ENCODE measurements at places on chromosomes 4 and X.

DNA sequence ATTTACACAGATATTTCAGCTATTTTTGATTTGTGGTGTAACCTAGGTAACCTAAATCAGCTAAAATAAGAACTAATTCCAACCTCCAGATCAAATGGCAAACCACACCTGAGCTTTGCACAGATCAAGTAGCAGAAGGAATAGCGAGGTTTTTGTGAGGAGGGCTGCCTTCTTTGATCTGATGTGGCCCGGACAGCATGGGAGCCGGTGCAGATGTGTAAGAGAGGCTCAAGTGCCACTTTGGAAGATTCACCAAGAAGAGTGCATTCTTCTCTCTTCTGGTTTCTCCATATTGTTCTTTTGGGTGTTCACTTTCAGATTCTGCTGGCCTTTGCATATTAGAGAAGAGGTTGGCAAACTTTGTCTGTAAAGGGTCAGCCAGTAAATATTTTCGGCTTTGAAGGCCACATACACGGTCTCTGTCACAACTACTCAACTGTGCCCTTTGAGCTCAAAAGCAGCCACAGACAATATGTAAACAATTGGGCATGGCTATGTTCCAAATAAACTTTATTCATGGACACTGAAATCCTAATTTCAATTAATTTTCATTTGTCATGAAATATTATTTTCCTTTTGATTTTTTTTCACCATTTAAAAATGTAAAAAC is 78.9 kb upstream of the FAM9C start:
- no peak for DNase-seq

- no peak for DNase-seq
These were observed 819.8 kb upstream of the PCDH7 start for GRCh38 chr4:29900336-29900735.

GRCh38 chrX:106249706-106250379 is 81.7 kb downstream of the PWWP3B start:
- no peak for DNase-seq

DNA sequence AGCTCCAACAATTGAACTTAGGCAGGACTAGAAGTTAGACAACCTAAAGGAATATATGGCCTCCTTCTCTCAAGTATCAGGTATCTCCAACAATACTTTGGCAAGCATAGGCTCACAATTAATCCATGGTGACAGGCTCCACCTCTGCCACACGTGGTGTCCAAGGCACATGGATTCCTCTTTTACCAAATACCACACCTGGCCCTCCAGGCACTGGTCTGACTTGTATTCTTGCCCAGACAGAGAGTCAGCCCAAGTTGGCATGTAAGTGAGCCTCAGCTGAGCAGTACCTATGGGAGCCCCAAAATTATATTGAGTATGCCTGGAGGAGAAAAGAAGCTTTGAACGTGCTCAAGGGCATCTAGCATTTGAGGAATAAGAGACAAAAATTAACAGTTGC is 19.6 kb downstream of the SRPX2 start:
- no peak for DNase-seq

- DNase-seq: no peak
These were observed 15.0 kb downstream of the TCEANC start for GRCh38 chrX:13667919-13668318.

DNA sequence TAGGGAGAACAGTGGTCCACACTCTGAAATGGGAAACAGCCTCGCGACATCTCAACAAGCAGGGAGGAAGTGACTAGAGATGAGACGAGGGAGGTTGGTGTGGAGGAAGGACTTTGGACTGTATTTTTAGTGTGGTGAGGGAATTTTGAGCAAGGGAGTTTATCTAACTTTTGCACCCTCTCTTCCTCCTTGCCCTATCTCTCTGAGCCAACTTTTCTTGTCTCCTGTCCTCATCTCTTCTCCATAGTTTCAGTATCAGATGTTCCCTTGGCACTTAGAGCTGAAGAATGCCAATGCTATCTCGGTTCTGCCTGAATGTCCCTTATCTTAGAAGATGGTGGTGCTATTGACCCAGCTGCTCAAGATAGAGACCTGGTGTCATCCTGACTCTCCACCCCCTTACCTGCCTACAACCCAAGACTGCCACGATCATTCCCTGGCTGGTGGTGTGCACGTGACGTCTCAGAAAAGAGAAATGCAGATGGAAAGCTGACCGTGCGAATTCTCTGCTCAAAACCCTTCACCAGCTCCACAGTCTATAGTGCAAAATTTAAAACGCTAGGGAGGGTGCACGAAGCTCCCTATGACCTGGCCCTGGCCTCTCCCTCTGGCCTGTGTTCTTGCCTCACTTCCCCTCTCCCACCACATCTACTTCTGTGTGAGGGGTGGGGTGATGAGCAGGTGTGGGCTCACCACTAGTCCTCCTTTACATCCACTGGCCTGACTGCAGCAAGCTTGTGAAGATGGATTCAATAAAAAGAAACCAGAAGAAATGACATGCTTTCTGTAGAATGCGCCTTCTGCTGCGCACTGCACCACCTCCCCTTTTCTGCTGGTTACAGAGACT is 20.9 kb downstream of the MPP1 start:
- DNase-seq: no peak

GRCh38 chrX:3161681-3162080 is 120.4 kb downstream of the ARSF start:
- no peak for DNase-seq

DNA sequence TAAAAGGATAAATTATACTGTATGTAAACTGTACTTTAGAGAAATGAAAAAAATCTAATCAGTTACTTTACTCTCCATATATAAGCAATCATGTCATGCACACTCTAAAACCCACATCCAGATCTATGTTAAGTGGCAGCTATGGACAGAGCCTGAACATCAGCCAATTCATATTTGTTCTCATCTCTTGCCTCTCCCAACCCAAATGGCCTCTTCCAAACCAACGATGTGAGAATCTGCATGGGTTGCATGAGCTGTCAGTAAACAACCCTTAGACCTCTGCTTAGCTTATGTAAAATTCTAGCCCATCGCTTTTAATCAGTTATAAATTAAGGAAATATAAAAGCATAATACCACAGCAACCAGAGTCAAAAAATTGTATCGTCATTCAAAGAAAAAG is 288.7 kb upstream of the INTU start:
- DNase-seq: no peak

- DNase-seq: no peak
These were observed 160.2 kb upstream of the ZC4H2 start for GRCh38 chrX:65136424-65136823.

DNA sequence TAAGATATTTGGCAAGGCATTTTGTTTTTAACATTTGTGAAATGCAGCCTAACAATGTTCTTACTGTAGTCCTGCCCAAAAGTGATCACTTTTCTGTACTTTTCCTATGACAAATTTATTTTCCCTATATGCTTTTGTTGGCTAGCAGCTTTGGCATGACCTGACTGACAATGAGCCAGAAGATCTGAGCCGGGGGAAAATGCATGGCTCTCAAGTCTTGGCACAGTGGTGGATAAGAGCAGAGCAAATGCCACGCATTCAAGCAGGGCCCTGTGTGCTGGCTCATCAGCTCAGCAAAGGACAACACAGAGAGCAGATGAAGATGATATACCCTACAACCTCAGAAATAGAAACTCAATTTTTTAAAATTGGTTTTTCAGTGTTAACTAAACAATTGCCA is 187.3 kb downstream of the ANAPC10 start:
- DNase-seq: no peak

DNA sequence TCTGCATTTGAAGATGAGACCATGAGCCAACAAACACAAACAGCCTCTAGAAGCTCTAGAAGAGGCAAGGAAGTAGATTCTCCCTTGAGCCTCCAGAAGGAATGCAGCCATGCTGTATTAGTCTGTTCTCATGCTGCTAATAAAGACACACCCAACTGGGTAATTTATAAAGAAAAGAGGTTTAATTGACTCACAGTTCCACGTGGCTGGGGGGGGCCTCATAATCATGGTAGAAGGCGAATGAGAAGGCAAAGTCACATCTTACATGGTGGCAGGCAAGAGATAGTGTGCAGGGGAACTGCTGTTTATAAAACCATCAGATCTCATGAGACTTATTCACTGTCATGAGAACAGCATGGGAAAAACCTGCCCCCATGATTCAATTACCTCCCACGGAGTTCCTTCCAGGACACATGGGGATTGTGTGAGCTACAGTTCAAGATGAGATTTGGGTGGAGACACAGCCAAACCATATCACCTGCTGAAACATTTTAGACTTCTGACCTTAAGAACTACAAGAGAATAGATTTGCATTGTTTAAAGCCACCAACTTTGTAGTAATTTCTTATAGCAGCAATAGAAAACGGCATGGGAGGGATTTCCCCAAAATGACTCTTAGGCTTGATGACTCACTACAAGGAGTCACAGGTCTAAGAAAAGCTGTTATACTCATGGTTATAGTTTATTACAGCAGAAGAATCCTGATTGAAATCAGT is 284.4 kb upstream of the SFRP2 start:
- no peak for DNase-seq

DNA sequence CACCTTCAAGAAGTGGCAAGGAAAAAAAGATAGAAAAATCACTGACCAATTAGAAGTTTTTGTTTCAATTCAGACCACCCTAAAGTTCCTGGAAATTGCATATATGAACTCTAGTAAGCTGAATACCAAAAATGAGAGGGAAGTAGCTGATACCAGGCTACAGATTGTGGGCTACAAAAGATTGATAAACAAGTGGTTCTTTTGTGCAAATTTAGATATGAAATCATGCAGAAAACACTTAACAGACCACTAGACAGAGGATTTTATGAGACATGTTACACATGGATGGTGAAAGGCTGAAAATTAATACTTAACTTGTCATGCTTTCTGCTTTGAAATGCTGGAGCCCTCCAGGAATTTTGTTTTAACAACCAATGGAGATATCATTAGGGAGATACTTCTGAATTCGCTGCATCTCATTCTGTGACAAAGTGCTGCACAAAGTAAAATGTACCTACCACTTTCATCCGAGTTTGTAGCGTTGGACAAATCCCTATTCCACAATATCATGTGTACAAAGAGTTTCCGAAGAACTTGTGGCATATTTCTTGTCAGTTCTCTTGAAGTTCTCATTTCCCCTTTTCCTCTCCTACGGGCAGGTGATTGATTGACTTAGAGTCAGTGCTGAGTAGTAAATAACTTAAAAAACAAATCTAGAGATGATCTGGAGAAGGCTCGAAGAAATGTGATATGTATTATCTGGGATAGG is 235.0 kb downstream of the PALLD start:
- DNase-seq: no peak

- DNase-seq: no peak
These were observed 482 bp upstream of the MBTPS2 start for GRCh38 chrX:21838937-21839333.
